Central memory CD4-positive, alpha-beta T cell (primary cell): ENCODE measurements at places on chromosomes 4 and X.

GRCh38 chr4:23697001-23697528 is 192.8 kb downstream of the PPARGC1A start:
- no peak for DNase-seq

- no peak for DNase-seq
Measured at GRCh38 chr4:174592256-174592984, 70.1 kb upstream of the HPGD start.

- DNase-seq, result peak; percentile 20
Measured at GRCh38 chrX:7996414-7996813, 69.2 kb upstream of the PNPLA4 start.

DNA sequence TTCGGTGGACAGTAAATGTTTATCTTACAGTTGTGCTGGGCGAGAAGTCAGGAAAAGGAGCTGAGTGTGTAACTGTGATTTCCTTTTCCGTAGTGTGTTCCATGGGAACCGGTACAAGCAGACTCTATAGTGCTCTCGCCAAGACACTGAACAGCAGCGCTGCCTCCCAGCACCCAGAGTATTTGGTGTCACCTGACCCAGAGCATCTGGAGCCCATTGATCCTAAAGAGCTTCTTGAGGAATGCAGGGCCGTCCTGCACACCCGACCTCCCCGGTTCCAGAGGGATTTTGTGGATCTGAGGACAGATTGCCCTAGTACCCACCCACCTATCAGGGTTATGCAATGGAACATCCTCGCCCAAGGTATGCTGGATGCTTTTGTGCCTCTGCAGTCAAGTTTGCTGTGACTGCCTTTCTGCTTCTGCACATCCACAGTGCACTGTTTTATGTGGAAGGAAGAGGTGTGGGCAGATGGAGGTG is 27.4 kb downstream of the NOCT start:
- no peak for DNase-seq

GRCh38 chrX:17433965-17434364 is 59.0 kb downstream of the NHS start:
- no peak for DNase-seq

DNA sequence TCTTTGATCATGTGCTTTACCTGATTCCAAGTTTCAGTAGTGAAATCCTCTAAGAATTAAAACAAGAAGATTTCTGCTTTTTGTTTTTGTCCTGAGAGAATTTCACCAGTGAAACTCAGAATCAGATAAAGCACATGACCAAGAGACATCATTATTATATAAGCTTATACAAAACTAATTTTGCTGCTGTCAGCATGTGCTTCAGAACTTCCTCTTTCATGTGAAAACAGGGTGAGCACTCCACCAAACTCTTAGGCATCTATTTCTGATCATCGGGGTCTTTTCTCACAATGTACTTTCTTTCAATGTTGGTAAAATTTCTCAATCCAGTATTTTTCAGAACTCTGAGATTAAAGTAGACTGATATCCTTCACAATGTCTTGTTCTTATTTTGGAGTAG is 152.1 kb downstream of the SLC39A8 start:
- DNase-seq, result no peak

DNA sequence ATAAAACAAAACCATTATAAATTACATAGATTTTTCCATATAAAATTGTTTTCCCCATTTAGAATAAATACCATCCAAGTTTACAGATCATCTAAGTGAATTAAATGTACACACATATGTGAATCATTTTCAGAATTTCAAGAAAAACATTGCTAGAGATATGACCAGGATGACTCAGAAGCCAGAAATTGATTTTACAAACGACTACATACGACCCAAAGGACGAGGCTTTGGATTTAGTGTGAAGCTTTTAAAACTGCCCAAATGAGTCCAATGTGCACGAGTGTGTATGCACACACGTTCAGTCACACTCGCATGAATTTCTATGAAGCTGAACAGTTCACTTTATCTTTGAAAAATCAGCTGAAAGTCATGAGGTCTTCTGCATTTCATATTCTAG is 37.9 kb downstream of the MFAP3L start:
- DNase-seq, result no peak

DNA sequence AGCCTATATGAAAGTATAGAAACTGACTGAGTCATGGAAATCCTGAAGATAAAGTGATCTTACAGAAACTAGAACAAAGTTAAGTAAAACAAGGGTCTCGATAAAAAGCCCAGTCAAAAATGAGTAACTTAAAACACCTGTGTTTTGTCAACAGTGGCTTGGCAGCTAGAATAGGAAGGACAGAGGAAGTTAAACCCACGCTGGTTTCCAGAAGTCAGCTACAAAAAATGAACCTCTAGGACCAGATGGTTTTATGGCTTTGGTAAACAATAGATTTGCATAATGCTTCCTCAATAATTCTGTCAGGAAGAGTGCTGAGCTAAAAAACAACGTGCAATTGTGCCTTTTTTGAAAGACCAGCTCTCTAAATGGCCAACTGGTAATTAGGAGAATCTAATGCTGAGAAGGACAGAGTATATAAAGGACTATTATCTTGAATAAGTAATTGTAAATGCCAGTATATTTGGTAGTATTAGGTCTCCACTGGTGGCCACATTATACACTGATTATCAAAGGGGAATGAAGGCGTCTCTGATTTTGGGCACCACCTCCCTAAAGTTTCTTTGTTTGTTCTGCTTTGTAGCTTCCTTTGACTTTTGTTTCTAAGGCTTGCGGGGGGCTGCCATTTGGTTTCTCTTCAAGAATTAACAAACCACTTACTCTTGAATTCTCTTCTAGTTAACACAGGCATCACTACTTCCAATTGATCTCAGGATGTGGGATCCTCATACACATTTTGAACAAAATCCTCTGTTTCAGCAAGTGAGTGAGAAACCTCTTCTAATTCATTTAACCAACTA is 72.2 kb upstream of the PPP3CA start:
- DNase-seq, result no peak
